ENCODE measurements at places on chromosomes 1 and 21. TPM values are rescaled to one million over a fixed set of nuclear protein-coding genes. Genes with fewer than 3 reads are reported as not detected.

The WNT2B gene
- 12.8 TPM for polyA plus RNA-seq

DNA sequence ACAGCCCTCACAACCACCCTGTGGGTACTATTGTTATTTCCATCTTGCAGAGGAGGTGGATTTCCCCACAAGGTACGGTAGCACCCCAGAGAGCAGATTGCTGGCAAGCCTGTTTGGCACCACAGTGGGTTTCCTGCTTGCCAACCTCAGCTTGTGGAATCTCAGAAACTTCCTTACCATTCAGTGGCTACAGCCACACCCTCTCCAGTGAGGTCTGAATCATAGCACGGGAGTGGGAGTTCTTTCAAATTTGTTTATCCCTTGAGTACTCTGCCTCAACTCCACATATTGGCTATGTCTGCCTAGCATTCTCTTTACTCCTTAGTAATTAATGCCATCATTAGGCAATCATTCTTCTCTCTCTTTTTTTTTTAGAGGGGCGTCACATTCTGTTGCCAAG, 162.1 kb downstream of the PTPRU start:
- no peak for DNase-seq

- DNase-seq, result no peak
Observed at GRCh38 chr1:2282556-2283270, 54.6 kb downstream of the SKI start.

DNA sequence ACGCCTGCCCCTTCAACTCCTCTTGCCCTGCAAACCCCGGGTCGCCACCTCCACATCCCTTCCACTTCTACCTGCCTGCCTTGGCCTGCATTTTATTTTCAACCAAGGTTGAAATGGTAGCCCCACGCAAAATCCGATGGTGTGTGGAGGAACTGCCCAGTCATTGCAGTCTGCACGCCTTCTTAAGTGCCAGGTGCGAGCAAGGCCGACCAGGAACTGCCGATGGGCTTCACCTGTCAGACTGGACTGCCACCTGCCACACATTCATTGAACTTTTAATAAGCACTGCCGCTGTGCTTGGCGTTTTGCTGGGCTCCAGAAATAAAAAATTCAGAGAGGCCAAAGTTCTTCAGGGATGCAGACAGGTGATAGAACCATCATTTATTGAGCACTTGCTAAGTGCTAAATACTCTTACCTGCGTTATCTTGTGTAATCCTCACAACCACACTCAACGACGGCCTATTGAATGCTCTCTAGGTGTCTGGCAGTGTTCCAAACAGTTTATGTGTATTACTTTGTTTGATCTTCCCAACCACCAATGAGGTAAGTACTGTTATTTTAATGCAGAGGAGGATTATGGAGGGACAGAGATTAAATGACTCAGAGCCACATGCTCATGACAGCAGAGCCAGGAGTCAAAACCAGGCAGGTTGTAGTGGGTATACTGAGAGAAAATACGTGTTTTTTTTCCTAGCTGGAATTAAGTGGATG, 36.2 kb downstream of the CACHD1 start:
- no peak for DNase-seq

DNA sequence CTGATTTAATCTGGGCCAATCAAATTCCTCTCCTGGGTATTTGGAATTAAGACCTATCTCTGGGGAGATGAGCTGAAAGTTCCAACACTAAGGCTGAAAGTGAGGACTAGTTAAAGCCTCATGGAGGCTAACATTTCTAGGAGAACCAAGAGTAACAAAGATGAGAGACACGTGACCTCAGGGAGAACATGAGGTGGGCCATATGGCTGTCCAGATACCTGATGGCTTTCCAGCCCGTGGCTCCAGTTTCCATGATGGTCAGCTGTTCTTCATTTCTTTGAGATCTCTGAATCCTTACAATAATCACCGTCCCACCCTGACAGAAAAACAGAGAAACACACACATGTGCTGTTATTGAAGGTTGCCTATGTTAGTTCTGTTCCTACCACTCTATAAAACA, 66.1 kb downstream of the LEPR start:
- DNase-seq, result no peak
